Thoracic aorta (tissue), 2 donors: ENCODE measurements at places on chromosomes 16 and 17.

DNA sequence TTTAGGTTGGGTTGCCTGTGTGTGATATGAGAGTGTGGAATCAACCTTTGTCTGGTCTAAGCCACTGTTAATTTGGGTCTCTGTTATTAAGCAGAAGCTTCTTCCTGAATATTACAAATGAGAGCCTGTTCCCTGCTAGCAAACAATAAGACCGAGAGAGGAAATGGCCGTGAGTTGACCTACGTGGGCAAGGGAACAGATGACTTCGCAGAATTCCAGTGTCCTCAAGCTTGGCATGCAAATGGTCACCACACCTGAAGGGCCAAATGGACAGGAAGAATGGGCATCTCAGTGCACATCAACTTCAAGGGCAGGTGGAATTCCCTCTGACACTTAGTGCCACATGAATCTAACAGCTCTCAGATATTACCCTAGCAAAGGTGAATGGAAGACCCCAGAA lies 250.8 kb upstream of the FOXF1 start:
- DNase-seq = no peak

- DNase-seq = no peak
Observed at GRCh38 chr16:75579281-75579834, 13.2 kb downstream of the GABARAPL2 start.

GRCh38 chr16:89232107-89232506 lies 14.6 kb downstream of the ZNF778 start:
- no peak for DNase-seq

DNA sequence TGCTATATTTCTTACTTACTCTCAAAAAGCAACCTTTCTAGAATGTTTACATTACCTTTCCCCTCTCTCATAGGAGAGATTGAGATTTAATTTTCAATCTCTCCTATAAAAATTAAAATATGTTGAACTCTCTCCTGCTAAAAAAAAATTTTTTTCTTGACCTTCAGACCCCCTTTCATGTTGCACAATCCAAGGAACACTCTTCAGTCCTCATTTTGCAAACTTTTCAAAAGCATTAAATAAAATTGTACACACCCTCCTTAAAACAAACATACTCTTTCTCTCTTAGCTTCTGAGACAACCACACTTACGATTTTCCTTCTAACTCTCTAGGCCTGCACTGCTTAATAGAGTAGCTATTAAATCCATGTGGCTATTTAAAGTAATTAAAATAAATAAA lies 8.6 kb upstream of the ABCA6 start:
- DNase-seq = no peak

DNA sequence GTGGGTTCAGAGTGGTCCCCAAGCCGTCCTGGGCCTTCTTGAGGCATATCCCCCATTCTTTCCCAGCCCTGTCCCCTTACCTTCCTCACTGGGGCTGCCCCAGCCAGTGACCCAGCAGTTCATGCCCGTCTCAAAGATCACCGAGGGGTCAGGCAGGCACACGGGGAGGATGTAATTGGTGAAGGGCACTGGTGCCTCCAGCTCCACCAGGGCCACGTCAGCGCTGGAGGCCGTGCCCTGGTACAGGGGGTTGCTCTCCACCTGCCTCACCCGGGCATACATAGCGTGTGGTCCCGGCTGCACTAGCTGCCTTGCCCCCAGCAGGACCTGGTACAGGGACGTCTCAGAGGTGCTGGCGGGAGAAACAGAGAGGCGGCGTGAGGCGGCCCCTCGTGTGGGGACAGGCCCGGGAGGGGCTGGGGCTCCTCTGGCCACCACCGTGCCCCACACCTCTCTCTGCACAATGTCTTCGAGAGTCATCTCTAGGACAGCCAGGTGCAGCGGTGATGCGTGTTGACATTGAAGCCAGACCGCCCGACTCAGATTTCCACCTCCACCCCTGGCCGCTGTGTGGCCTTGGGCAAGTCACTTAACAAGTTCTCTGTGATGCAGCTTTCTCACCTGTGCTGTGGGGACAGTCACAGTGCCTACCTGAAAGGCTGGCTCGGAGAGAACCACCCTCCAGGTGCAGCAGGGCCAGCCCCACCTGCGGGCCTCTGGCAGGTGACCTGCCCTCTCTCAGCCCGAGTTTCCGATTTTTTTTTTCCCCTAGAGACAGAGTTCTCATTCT lies 5.8 kb downstream of the PRSS27 start:
- DNase-seq = no peak

DNA sequence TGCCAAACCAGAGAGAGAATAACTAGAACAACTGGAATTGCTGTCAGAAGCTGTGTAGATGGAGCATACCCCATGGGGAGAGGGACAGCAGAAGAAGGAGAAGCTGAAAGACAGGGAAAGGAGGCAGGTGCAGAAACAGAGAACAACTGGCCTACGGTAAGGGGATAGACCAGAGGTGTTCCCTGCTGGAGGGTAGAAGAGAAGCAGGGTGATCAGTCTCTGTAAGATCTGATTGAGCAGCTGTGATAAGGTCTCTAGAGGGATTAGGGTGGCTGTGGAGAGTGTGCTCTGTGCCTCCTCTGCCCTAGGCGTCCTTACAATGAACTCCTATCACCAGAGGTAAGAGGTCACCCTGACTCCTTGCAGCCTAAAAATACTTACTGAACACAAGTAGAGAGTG lies 30.4 kb upstream of the HS3ST3B1 start:
- no peak for DNase-seq

GRCh38 chr17:78131172-78132083 lies 857 bp downstream of the TMC8 start:
- DNase-seq = no peak
